T follicular helper cell (primary cell): ENCODE measurements at places on chromosomes 2 and 18.

DNA sequence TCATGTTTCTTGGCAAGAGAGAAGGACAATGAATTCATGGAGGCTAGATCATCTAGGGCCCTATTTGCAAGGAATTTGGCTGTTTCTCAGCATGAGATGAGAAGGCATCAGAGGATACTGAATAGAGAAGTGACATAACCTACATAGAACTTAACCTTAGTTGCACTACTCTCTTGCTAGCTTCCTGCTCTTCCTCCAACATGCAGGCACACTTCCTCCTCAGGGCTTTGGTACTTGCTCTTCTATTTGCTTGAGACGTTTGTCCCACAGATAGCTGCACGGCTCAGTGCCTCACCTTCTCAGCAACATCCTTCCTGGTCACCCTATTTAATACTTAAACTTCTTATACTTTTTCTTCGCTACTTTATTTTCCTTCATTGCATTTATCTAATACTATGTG, 20.0 kb upstream of the LANCL1 start:
- no peak for DNase-seq

- DNase-seq: no peak
Observed at GRCh38 chr2:217995731-217996231, 7.0 kb downstream of the TNS1 start.

DNA sequence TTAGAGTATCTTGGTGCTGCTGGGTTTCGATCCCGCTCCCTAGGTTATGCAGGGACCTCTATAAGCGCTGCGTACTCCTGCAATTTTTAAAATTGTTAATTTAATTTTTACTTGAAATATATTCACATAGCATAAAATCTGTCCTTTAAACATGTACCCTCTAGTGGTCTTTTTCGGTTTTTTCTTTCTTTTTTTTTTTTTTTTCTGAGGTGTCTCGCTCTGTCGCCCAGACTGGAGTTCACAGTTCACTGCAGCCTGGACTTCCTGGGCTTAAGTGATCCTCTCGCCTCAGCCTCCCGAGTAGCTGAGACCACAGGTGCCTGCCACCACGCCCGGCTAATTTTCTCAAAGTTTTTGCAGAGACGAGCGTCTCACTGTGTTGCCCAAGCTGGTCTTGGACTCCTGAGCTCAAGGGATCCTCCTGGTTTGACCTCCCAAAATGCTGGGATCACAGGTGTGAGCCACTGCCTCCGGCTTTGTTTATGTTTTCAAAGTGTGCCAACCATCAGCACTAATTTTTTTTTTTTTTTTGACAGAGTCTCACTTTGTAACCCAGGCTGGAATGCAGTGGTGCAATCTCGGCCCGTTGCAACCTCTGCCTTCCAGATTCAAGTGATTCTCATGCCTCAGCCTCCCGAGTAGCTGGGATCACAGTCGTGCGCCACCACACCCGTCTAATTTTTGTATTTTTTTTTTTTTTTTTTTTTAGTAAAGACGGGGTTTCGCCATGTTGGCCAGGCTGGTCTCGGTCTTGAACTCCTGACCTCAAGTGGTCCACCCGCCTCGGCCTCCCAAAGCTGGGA, 585 bp upstream of the MOB1A start:
- DNase-seq: no peak

GRCh38 chr2:80548469-80548868, 243.9 kb upstream of the LRRTM1 start:
- DNase-seq: no peak

GRCh38 chr2:169759987-169760386, 26.4 kb downstream of the KLHL23 start:
- DNase-seq: no peak

GRCh38 chr2:132479155-132479554, 62.5 kb downstream of the GPR39 start:
- DNase-seq: no peak

- DNase-seq: no peak
Observed at GRCh38 chr2:149562324-149562723, 25.3 kb downstream of the MMADHC start.

- no peak for DNase-seq
Observed at GRCh38 chr18:7072593-7072992, 45.0 kb downstream of the LAMA1 start.

DNA sequence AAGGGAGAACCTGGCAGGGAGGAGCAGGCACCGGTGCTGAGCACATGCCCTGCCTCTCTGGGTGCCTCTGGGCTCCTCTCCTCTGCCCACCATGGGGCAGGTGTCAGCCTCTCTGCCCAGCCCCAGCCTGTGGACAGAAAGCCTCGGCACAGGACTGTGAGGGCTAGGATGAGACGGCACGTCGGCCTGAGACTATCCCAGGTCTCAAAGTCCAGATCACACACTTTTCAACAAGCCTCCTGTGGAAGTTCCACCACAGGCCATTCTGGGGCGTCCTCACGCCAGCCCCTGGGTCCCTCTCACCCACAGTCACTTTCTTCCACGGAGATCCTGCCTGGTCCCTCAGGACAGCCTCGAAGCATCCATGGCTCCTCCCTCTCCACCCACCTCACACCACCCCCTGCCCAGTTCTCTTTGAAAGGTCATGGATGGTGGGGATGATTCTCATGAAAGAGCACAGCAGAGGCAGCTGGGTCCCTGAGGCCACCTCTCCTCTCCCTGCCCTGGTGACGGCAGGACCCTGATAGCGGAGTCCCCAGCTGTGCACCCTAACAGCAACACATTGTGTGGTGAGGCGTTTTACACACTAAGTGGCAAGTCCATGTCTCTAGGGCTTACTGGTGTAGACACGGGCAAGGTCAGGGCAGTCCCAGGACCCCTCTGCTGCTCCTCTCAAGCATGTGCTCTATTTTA, 569.4 kb upstream of the SALL3 start:
- DNase-seq: no peak

- DNase-seq: no peak
Observed at GRCh38 chr2:45585267-45585861, 25.7 kb downstream of the SRBD1 start.

DNA sequence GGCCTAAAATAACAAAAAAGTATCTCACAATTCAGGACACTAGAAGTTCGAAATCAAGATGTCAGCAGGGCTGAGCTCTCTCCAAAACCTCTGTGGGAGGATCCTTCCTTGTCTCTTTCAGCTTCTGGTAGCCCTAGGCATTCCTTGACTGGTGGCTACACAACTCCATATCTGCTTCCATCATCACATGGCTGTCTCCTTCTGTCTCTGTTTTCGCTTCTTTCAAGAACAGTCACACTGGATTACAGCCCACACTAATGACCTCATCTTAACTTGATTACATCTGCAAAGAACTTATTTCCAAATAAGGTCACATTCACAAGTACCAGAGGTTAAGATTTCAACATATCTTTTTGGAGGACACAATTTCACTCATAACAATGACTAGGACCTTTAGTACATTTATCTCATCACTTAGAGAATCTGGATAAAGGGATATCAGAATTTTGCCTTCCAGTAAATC, 275.2 kb downstream of the IRS1 start:
- no peak for DNase-seq

GRCh38 chr2:219526320-219527075, 12.2 kb downstream of the ASIC4 start:
- no peak for DNase-seq

DNA sequence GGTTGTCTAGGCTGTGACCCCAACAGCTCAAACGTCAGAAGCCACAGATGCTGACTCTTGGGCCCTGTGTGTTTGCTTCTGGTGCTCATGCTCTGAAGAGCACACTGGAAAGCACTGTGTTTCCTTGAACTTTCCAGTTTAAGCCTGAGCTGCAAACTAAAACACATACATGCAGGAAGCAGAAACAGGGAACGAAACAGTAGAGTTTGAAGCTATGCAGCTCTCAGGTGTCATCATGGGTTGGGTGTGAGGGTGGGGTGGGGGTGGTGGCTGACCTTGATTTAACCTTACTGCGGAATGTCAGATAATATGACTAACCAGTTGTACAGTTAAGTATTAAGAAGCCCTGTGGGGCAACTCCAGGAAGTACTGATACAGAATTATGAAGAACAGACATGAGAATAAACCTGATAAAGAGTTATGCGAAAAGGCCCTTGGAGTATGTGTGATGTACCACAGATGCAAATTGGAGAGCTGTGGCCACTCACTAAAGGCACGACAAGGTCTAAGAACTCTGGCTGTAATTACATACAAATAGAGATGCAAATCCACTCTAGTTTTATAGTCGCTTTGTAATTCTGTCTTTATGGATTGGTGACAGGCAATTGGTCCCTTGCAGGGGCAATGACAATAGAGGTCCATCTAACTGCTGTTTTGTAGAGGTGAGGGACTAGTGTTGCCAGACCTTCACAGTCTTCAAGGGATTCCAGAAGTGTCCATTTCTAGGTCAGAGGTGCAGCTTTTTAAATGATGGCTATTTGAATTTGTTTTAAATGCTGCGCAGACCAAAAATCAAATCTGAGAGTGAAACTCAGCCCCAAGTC, 273.1 kb downstream of the NAPG start:
- DNase-seq: no peak

- DNase-seq: no peak
Observed at GRCh38 chr2:48651158-48651790, 33.6 kb downstream of the GTF2A1L start.

DNA sequence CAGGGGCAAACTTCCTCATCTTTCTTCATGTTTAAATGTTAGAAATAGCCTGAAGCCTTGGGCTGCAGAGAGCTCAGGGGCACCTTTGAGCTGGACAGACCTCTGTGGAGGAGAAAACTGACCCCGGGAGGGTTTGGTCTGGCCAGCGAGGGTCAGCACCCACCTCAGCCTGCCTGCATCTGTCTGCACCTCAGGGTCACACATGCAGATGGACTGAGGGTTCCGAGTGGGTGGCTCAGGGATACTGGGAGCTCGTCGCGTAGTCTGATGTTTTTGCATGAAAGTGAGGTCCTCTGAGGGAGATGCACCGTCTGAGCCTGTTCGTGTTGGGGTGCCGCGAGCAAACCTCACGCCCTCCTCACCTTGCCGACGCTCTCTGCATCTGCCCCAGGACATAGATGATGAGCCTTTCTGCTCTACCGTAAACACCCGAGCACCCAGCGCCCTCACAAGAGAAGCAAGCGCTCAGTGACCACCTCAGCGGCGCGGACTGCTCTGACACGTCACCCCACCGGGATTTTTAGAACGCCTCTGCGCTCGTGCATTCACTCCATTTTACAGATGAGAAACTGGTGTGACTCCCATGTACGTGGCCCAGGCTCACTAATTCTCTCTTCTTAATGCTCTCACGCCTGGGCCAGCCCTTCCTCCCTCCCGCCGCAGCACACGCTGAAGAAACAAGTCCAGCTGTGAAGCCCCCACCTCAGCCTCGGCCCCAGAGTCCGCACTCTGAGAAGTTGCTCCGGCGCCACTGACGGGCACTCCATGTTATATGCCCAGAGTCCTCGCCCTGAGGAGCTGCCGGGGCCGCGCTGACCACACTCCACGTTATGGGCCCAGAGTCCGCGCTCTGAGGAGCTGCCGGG, 9.5 kb downstream of the KCNG2 start:
- DNase-seq: no peak

DNA sequence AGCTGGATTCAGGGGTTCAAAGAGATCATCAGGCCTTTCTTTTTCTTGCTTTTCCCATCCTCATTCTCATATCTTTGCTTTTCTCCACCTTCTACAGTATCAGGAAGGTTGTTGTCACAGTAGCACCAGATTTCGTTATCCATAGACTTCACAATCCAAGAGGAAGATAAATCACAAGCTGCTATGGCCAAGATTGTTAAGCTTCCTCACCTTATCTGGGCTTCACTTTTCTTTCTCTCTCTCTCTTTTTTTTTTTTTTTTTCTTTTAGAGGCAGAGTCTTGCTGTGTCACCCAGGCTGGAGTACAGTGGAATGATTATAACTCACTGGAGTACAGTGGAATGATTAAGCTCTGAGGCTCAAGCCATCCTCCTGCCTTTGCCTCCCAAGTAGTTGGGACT, 93.5 kb downstream of the TTC27 start:
- no peak for DNase-seq

DNA sequence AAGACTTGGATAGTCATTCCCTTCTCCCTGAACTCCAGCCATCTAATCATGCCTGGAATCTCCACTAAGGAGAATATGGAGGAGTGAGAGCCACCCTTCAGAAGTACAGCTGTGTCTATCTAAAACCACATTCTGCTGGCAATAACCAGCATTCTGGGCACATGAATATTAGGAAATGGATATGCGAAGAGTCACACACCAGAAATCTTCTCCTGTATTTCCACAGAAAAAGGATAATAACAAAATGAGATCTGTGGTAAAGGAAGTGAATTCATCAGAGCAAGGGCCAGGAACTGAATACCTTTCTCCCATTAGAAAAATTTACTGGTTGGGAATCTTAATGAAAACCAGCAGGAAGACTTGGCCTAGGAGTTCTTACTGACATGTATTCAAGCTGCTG, 218.8 kb downstream of the SCG2 start:
- no peak for DNase-seq
